Activated CD8-positive, alpha-beta memory T cell treated with anti-CD3 and anti-CD28 coated beads for 1 hour (primary cell): ENCODE measurements at places on chromosomes 6 and 20.

DNA sequence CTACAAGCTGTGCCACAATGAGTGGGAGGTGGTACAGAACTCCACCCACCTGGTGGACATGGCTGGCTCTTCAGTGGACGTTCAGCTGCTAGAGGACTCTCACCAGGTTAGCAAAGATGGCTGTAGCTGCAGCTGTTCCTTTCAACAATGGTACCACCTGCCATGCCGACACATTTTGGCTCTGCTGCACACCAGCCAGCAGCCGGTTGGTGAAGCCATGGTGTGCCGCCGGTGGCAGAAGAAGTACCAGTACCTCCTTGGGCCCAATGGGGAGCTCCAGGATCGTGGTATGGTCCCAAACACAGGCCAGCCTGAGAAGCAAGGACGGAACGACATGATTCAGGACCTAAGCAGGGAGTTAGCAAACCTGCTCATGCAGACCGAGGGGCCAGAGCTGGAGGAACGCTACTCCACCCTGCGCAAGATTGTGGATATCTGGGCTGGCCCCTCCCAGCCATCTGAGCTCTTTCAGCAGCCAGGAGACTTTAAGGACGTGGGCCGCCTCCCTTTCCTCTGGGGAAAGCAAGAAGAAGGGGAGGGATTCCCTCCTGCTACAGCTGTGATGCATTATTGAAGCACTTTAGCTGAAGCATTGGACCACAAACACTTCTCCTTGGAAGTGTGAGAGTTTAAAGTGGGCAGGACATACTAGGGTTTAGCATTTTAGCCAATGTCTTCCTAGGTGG, 2.8 kb upstream of the ZSWIM1 start:
- no peak for DNase-seq

- DNase-seq, result no peak
These were observed 50.1 kb downstream of the HDDC2 start for GRCh38 chr6:125251516-125252220.

- no peak for DNase-seq
These were observed 134.4 kb downstream of the ARHGAP18 start for GRCh38 chr6:129575378-129576118.

DNA sequence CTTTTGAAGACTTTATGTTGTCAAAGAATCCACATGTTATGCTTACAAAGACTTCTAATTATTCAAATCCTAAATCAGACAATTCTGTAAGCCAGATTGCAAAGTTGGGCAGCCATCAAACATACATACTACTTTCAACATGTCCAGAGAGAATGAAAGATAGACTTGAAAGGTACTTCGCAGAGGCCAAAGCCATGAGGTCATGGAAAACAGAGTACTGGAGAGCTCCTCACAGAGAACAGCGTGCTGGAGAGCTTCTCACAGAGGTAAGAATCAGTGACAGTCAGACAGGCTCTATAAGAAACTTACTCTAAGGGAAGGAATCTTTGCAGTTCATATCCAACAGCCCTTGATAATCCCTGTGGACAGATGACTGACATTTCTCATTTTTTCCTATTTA, 400.2 kb downstream of the GJA1 start:
- no peak for DNase-seq
